ENCODE measurements at places on chromosomes 12 and 14. TPM values are rescaled to one million over a fixed set of nuclear protein-coding genes. Genes with fewer than 3 reads are reported as not detected.

DNA sequence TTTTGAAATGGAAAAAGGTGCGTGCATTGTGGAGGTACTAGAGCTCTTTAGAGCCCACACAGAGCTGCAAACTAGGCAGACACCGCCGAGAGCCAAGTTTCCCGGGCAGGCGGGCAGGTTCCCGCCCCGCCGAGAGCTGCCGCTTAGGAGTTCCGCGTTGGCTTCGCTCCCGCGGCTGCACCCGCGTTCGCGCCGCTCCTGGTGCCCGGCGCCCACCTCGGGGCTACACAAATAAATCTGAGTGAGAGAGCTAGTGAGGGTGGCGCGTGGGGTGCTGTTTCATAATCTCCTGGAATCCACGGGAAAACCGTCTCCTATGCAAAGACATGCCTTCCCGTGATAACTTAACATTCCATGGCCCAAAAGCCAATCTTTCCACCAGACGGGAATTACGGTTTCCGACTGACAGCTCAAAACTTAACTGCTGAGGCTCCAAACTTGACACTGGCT is 645 bp downstream of the KITLG start:
- DNase-seq = no peak

- DNase-seq = no peak
Observed at GRCh38 chr14:32027255-32027939, 49.7 kb upstream of the ARHGAP5 start.

- DNase-seq = no peak
Observed at GRCh38 chr14:72780751-72781150, 113.2 kb downstream of the DPF3 start.

DNA sequence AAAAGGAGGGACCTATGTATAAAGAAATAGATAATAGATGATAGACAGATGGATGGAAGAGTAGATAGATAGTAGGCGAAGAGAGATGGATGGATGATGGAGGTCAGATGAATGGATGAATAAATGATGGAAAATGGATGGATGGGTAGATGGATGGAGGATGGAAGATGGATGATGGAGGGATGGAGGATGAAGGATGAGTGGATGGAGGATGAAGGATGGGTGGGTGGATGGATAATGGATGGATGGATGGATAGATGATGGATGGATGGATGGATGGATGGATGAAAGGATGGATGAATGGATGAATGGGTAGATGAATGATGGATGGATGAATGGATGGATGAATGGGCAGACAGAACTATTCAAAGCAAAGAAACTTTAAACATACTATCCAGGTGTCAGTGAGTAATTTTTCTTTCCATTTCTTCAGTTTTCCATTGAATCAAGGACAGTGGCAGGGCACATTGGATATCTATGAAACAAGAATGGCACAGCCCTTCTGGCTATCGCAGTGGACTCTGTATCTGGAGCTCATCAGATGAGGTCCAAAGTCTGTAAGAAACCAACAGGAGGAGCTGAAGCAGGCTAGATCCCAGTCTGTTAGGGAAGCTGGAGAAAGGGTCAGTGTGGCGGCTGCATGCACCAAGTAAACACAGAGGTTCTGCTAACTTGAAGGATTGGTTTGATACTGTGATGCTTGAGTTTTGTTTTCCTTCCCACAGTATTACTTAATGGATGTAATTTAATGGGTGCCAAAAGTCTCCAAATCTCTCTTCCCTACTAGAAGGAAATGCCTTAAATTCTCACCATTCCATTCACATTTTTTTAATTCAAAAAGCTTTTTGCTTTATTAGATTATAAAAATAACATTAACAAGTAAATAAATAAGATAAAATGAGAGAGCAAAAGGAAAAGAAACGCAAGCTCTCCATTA is 18.1 kb upstream of the MED13L start:
- no peak for DNase-seq

- peak; percentile 46 for DNase-seq
Observed at GRCh38 chr14:32202998-32203882, at the start of gene RNU6-8. Gene RNU6-8 (minus strand): TSS chr14:32203269.

- no peak for DNase-seq
Observed at GRCh38 chr14:92121670-92122350, at the start of the genes CPSF2 and NDUFB1. Gene CPSF2 (plus strand): TSS chr14:92121969. CDS start chr14:92130985, 9,016 bp downstream. Gene NDUFB1 (minus strand): TSS chr14:92121706. CDS start chr14:92117637, 4,069 bp downstream.

DNA sequence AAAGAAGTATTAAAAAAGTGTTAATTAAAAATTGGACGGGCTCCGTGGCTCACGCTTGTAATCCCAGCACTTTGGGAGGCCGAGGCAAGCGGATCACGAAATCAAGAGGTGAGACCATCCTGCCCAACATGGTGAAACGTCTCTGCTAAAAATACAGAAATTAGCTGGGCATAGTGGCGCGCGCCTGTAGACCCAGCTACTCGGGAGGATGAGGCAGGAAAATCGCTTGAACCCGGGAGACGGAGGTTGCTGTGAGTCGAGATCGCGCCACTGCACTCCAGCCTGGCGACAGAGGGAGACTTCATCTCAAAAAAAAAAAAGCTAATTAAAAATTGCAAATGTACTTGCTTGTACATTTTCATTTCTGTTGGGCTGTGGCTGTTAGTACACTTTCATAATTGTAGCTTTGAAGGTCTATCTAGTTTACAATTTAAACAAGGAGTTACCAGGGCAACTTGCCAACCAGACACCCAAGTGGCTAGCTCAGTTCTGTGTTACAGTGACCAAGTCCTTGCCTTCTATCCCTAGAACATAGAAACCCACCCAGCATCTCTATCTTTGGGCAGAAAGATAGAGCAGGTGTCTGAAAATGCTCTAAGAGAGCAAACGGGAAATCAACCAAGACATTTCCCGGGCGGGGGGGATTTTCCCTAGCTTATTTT is 1.2 kb downstream of the COA8 start:
- DNase-seq = no peak

GRCh38 chr12:46815809-46816208 is 10.0 kb downstream of the SLC38A4 start:
- DNase-seq = no peak

GRCh38 chr14:59897757-59898383 is 22.1 kb upstream of the LRRC9 start:
- DNase-seq = no peak

GRCh38 chr14:106080922-106081321 is 554.5 kb downstream of the TMEM121 start:
- no peak for DNase-seq

DNA sequence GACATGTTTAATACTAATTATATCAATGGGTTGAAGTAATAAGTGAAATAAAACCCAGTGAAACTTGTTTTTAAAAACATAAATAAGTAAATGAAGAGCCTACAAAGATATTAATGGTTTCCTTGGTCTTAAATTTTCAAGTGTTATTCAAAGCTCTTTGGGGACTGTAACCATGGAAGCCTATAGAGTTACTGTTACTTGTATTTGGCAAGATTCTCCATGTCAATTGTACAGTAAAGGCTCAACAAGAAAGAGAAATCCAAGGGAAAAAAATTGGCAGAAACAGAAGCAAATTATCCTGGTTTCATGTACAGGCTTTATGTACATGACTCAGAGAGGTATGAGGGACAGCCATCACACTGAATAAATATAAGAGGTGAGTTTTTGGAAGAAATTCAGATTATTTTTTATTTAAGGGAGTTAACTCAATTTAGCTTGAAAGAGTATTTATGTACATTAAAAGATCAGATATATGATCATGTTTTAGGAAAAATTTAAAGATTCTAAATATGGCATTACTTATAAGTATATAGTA is 151.1 kb upstream of the HMGA2 start:
- no peak for DNase-seq

DNA sequence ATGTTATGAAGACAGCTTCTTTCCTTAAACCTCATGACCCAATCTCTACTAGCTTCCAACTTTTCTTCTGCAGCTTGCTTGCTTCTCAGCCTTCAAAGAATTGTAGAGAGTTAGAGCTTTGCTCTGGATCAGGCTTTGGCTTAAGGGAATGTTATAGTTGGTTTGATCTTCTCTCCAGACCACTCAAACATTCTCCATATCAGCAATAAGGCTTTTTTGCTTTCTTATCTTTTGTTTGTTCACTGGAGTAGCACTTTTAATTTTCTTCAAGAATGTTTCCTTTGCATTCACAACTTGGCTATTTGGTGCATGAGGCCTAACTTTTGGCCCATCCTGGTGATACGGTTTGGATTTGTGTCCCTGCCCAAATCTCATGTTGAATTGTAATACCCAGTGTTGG is 163.8 kb downstream of the PCNX1 start:
- no peak for DNase-seq

GRCh38 chr14:65656554-65656953 is 244.0 kb downstream of the FUT8 start:
- DNase-seq = no peak

GRCh38 chr14:98886982-98887381 is 385.0 kb downstream of the BCL11B start:
- DNase-seq = no peak

- DNase-seq = no peak
Observed at GRCh38 chr12:54054742-54055194, 1.1 kb downstream of the HOXC4 start.

DNA sequence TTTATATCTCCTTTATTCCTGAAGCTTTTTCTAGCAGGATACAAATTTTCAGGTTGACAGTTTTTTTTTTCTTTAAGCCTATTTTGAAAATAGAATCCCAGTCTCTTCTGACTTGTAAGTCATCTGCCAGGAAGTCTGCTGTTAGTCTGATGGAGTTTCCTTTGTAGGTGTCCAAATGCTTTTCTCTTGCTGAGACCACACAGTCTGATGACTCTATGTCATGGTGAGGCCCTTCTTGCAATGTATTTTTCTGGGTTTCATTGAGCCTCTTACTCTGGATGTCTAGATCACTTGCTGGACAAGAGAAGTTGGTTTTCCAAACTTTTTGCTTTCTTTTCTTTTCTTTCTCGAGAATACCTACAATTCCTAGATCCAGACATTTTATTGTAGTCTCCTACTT is 30.6 kb downstream of the USP15 start:
- DNase-seq = no peak

DNA sequence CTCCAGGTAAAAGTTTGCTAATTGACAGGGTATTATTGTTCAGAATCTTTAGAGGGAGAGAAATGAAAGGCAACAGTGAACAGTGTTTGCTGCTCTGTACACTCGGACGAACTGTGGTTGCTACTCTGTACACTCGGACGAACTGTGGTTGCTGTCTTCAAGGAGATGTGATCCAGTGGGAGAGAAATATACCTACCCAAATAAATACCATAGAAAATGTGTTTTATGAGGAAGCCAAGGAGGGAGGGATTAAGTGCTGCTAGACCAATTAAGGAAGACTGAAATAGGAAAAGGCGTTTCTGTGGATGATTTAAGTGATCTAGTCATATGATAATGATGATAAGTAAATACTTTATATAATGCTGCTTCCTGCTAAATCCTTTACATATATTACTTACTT is 2.7 kb downstream of the STK38L start:
- DNase-seq = no peak

GRCh38 chr12:90773491-90773890 is 181.5 kb downstream of the CCER1 start:
- no peak for DNase-seq

- no peak for DNase-seq
Observed at GRCh38 chr12:84841591-84841990, 71.0 kb downstream of the SLC6A15 start.

DNA sequence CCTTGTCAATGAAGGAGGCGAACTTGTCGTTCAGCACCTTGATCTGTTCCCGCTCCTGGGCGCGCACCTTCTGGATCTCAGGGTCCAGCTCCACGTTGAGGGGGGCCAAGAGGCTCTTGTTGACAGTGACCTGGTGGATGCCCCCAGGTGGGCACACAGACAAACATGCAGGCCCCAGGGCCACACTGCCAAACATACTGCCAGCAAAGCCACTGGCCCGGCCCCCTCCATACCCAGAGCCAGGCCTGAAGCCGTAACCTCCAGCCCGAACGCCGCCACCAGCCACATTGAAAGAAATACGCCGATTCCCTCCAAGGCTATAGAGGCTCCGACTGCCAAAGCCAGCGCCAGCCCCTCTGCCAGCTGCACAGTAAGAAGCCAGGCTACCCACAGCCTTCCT is 337 bp downstream of the KRT74 start:
- DNase-seq = no peak

DNA sequence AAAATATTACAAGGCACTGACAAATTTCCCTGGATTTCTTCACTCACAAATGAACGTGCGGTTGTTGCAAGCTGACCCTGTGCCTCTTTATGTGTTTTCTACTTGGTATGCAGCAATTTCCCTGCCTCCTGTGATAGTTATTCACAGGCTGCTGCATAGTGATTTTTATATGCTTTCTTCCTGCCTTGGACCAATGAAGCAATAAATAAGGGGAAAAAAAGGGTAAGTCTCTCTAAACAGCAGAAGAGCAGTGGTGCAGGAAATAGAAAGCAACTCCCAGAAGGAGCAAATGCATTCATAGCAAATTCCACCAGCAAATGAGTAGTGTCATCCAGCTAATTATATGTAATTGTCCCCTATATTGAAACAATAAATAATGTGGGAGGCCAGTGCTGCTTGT is 737.9 kb downstream of the GALC start:
- no peak for DNase-seq

DNA sequence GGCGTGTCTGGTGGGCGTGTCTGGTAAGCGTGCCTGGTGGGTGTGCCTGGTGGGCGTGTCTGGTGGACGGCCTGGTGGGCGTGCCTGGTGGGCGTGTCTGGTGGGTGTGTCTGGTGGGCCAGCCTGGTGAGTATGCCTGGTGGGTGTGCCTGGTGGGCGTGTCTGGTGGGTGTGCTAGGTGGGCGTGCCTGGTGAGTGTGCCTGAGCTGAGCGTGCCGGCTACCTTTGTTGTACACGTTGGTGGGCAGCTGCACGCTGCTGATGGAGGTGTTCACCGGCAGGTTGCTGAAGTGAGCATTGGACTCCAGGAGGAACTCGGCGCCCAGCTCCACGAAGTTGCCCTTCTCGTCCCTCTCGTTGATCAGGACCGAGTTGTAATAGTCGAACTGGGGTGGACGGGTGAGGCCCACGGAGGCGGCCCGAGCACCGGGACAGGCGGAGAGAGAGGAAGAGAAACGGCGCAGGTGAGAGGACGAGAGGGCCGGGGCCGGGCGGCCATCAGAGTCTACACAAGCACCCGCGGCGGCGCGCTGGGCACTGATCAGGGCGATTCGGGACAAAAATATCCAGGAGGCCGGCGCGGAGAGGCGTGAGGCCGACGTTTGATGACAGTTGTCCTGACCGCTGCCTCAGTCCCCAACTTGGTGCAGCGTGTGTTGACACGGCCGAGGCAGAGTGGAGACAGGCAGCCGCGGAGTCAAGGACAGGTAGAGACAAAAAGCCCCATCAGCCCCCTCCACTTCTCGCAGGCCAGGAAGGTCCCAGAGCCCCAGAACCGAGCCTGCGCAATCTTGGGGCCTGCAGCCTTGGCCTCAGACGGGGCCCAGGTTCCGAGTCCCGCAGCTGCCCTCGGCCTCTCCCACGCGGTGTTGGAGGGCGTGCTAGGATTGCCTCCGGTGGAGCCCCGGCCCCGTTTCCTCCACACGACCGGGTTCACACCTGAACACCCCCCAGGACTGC is 10.5 kb downstream of the CACNA2D4 start:
- DNase-seq = no peak

GRCh38 chr14:72796935-72797334 is 97.0 kb downstream of the DPF3 start:
- DNase-seq = no peak

Gene STON2
- polyA plus RNA-seq = not detected

Gene TEX52
- not detected for polyA plus RNA-seq

Gene EIF2S3B
- polyA plus RNA-seq = 1.5 TPM

Gene ESRRB
- polyA plus RNA-seq = not detected

Gene ACSS3
- 3.0 TPM for polyA plus RNA-seq

Gene NUAK1
- 6.5 TPM for polyA plus RNA-seq

Gene SRRM4
- polyA plus RNA-seq = not detected

Gene PAPLN
- polyA plus RNA-seq = 3.4 TPM

Gene RFX4
- not detected for polyA plus RNA-seq

Gene SLC2A14
- polyA plus RNA-seq = 0.12 TPM

Gene ST8SIA1
- 0.26 TPM for polyA plus RNA-seq

Gene B3GNT4
- 0.12 TPM for polyA plus RNA-seq

Gene OASL
- polyA plus RNA-seq = 0.05 TPM

Gene HCAR3
- polyA plus RNA-seq = not detected

Gene KRT71
- polyA plus RNA-seq = not detected

Gene NINJ2
- not detected for polyA plus RNA-seq

Measured in AG04450 (cell line).